CD4-positive, alpha-beta memory T cell (primary cell): ENCODE measurements at places on chromosomes 4 and X.

DNA sequence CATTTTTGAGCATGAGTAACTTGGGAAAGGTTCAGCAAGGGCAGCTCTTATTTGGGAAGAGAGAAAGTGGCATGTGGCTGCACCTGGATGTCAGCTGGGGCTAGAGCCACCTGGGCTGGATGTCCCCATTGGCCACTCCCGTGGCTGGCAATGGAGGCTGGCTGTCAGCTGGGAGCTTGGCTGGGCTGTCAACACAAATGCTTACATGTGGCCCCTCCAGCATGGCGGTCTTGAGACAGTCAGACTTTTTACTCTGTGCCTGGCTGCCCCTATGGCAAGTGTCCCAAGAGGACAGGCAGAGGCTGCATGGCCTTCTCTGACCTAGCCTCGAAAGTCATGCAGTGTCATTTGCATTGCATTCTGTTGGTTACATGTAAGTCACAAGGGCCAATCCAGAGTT, 99.6 kb downstream of the FAM53A start:
- DNase-seq: no peak

DNA sequence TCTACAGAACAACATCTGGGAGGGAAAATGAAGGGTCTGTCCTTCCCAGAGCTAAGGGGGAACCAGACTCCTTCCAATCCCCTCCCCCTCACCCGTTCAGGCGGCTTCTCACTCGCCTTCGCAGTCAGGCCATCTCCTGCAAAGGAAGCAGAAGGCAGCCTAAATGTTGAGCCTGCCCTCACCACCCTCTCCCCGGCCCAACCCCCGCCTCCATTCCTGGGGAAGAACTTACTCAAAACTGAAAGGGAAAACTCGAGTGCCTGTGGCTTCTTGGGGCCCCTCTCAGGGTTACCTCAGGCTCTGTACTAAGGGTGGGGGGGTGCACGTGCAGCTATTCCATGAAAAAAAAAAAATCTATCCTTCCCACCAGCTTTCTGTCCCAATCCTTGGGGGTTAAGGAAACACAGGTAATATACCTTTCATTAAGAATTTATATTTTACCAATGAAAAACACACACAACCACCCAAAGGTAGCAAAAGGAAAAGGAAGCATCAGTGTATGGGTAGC, 2.4 kb downstream of the ZMYM3 start:
- no peak for DNase-seq

DNA sequence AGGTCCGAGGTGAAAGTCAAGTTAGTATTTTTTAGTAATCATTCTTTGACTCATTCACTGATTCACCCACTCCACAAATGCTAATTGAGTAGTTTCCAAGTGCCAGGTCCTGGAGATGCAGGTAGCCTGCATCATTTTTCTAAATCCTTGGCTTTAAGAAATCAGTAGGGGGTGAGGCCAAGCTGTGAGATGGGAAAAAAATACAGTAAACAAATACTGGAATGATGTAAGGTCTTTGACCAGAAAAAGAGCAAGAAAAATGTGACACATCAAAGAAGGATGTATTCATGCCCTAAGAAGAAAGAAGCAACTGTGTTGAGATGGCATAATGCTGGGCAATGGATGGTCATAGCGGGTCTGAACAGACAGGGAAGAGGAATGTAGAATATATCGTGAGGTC, 1386.6 kb downstream of the PCDH7 start:
- no peak for DNase-seq

DNA sequence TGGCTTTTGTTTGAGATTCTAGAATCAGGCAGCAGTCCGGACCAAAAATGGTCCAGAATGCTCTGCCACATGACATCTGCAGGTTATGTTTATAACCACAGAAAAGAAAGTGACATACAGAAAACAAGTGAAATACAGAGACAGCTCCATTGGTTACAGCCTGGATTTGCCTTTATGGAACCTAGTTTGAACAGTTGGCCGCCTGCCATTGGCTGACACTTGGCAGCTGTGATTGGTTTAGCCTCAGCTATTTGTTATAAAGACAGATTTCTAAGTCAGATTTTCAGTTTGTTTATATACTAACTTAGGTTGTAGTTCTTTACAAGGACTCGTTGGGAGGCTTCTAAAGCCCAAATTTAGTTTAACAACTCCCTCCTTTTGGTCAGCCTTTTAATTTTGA, 40.8 kb upstream of the IL9R start:
- no peak for DNase-seq
